Effector memory CD4-positive, alpha-beta T cell (primary cell): ENCODE measurements at places on chromosomes 6 and 20.

GRCh38 chr20:23090147-23090546, 4.0 kb upstream of the CD93 start:
- no peak for DNase-seq

DNA sequence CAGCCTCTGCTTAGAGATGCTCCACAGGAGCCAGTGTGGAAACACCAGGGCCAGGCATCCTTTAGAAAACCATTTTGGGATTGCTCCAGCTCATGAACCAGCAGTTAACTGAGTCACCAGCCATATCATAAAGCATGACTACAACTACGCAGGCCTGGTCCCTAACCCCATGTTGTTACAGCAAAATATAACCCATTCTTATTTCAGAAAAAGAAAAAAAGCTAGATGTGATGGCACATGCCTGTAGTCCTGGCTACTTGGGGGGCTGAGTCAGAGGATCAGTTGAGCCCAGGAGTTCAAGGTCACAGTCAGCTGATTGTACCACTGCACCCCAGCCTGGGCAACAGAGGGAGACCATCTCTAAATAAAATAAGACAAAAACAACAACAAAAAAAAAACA, 36.8 kb downstream of the C6orf15 start:
- no peak for DNase-seq

- no peak for DNase-seq
These were observed 52.6 kb downstream of the EFCAB8 start for GRCh38 chr20:32911355-32911754.

- DNase-seq: no peak
These were observed 19.1 kb upstream of the ZDHHC14 start for GRCh38 chr6:157361886-157362285.

GRCh38 chr6:89458704-89459103, 25.8 kb downstream of the ANKRD6 start:
- DNase-seq: no peak

GRCh38 chr6:3782876-3783832, 31.6 kb upstream of the PXDC1 start:
- no peak for DNase-seq

- DNase-seq: no peak
These were observed 155.2 kb downstream of the NFATC2 start for GRCh38 chr20:51387125-51387875.

DNA sequence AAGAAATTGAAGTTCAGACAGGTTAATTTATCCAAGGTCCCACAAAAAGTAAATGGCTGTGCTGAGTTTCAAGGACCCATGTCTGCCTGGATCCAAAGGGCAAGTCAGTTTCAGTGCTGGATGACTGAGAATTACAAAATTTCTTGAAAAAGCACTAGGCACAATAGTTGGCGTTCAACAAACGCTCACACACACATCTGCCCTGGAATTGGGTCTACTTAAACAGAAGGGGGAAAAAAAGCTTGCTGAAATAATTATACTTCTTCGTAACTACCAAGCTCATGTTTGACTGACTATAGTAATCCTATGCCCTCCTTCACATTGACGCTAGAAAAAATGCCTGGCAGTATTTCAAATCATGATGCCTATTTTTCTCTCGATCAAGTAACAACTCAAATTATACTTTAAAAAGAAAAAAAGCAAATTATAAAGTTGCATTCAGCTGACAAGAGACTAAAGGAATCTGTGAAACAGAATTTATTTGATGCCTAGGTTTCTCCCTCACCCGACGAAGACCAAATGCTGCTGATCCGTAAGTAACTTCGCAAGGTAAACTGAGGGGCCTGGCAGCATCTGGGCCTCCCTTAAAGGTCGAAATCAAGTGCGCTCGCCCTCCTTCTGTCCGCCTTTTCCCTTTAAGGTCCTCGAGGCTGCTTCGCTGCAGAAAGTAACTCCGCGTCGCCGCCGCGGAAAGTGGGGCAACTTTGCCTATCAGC, 650 bp upstream of the CD2AP start:
- DNase-seq: no peak

DNA sequence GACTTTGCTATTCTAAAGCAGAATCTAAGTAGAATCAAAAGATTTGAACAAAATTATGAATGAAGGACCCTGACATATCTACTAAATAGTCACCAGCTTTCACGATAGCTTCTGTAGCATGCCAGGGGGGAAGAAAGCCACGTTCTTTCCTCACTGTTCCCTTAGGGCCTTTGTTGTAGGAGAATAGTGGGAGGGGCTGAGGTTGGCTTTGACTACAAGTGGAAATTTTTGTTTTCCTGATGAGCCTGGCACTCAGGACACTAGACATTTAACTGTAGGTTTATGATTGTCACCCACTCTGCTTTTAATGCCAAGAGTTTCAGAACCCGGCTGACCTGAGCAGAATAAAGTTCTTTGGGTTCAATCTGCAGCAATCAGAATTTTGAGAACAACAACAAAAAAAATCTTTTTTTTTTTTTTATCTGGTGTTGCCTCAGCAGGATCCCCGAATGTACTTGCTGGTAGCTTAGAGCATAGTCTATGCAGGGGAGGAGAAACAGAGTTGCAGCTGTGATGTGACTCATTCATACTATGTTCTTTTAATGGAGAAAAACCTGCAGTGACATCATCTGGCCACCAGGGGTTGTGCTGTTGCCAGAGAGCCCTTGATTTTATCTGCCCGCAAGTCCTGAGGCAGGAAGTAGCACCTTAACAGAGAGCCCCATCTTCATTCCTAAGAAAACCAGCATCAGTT, 38.5 kb downstream of the TPD52L1 start:
- peak; percentile 27 for DNase-seq

DNA sequence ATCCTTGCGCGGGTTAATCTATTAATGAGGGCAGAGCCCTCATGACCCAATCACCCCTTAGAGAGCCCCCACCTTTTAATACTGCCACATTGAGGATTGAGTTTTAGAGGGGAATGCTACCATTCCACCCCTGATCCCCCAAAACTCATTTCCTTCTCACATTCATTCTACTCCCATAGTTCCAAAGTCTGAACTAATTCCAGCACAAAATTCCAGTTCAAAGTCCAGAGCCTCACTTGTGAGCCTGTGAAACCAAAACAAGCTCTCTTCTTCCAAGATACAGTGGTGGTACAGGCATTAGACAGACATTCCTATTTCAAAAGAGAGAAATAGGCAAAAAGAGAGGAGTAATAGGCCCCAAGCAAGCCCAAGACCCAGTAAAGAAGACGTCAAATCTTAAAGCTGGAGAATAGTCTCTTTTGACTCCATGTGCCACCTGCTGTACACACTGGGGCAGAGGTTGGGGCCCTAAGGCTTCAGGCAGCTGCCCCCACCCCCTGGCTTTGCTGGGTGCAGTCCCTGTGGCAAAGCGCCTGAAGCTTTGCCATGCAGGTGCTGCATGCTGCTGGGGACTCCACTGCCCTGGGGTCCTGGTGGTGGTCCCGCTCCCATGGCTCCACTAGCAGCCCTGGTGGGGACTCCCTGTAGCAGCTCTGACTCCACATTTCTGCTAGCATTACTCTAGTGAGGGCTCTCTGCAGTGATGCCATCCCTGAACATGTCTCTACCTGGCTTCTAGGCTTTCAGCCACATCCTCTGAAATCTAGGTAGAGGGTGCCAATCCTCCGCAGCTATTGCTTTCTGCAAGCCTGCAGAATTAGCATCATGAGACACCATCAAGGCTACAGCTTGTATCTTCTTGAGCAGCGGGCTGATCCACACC, 41.3 kb downstream of the RSPH3 start:
- no peak for DNase-seq

- DNase-seq: no peak
These were observed 78.9 kb upstream of the BEND6 start for GRCh38 chr6:56875961-56876360.

DNA sequence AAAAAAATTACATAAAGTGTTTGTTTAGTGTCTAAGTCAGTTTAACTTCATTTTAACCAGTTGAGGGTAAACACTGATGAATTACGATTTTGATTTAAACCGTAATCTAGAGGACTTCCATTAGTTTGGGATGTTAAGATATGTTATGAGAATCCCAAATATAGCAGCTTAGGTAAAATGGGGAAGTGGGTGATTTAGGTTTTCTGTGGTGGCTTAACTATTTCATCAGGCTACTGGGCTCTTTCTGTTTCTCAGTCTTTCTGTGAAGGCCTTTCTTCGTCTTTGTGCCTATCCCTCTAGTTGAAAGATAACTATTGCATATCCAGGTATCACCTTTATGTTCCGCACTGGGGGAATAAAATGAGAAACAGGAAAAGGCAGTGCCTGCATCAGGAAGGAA, 27.9 kb downstream of the CENPW start:
- DNase-seq: no peak

GRCh38 chr20:815914-816606, 17.5 kb upstream of the FAM110A start:
- DNase-seq: peak; percentile 36

DNA sequence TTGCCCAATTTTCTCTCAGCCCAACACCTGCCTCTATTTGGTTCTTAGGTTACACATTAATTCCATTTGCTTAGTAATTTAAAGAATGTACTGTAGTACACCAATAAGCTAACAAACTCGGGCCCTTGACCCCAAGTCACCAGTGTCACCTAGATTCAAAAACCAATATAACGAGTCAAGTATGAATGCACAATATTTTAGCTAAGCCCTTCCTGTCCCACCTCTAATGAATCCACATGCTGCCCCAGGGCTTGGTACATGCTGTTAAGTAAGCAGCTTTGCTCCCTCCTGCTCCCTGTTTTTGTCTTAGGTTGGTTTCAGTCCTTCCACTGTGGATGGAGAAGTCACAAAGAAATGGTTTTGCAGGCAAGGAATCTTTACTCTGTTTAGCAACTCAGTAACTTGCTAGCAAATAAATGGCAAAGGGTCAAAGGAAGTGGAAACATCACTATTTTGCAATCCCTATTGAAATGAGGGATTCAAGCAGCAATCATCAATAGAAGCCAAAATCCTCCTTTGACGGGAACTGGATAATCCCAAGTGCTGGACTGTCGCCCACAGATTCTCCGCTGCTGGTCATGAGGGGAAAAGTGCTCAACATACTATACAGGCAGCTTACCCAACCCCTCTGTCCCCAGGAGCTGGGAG, 5.0 kb upstream of the MPC1 start:
- no peak for DNase-seq

DNA sequence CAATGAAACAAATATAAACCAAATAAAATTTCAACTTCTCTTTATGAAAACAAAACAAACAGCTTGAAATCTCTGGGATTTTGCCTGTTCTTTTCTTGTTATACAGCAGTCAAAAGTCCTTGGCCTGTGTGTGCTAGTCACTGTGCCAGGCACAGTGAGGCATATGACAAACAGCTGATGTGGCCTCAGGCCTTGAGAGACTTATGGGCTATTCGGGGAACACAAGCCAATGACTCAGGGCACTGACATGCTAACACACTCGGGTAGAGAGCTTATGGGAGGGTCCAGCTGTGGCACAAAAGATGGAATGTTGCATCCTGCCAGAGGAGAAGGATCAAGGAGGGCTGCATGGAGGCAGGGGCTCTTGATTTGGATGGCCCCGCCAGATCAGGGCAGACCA, 95.4 kb upstream of the NKX2-2 start:
- no peak for DNase-seq

- DNase-seq: no peak
These were observed 31.5 kb downstream of the PDE7B start for GRCh38 chr6:135883045-135883444.

DNA sequence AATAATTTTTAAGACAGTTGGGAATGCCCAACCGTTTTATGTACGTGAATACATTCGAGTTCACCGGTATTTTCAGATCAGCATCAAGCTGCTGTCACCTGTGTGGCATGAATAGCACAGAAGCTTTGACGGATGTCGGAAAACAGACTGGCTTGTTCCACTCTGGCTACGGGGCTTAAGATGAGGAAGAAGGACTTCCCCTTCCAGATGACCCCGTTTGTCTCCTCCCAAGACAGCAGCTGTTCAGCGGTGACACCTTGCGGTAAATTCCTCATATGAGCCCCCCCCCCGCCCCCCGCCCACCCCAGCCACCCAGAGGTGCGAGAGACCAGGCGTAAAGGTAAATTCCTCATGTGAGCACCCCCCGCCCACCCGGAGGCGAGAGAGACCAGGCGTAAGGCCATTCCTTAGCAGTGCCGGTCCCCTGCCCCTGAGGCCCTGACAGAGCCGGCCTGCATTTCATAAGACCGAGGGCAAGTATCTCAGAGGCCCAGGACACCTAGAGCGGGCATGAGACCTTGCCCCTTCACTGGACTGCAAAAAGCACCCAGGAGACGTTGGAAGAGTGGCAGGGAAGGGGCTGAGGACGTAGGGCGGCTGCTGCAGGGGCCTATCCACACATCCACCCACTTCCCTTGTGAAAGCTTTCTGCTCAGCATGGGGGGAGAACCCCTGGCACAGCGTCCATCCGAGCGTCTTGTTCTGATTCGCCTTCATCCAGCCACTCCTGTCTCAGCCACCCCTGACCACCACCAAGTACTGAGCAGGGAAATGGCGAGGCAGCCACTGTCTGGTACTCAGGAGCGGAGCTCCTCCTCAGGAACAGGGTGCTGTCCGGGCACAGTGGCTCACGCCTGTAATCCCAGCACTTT, 7.3 kb upstream of the PCMTD2 start:
- no peak for DNase-seq

GRCh38 chr6:126143761-126144251, 157.5 kb downstream of the TRMT11 start:
- no peak for DNase-seq

GRCh38 chr6:18444111-18444510, 57.0 kb downstream of the RNF144B start:
- no peak for DNase-seq

DNA sequence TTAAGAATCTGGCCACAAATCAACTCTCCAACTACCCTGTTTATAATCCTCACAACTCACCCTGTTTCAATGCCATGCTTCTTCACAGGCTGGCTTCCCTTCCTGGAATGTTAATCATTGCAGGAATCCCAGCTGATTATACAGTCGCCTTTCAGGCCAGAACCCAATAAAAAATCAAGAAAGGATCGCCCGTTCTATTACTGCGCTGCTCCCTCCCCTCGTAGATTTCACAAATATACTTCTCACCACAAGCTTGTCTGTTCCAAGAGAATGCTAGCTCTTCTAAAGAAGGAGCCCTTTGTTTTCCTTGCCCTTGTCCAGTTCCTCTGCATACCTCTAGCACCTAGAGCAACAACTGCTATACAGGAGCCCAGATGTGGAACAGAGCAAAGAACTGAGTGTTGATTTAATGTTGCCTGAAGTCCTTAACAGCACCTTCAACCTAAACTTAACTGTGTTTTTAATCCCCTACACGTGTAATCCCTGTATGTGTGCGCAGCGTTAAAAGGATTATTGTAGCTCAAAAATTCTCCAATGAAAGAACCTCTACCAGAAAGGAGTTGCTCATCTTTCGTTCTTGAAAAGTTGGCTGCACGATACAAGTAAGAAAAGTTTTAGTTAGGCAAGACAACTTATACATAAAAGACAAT, 988 bp downstream of the ECHDC1 start:
- DNase-seq: no peak

GRCh38 chr6:167311286-167311685, 13.6 kb upstream of the TTLL2 start:
- no peak for DNase-seq

DNA sequence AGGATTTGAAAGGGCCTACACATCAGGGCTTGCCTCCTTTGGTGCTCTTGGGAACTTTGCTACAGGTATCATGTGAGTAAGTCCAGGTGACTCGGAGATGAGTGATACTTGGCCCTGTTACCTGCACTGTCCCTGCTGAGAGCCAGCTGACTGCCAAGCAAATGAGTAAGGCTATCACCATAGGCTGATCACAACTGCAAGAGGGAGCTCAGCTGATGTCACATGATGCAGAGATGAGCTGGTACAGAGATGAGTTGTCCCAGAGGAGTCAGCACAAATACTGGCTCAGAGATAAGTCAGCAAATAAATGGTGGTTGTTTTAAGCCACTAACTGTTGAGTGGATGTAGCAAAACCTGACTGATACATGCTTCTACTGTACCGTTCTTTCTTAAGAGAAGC, 41.4 kb downstream of the LAMP5 start:
- no peak for DNase-seq
